ENCODE measurements at places on chromosomes 4 and X.

- peak; percentile 48 for DNase-seq
These were observed 1.0 kb upstream of the ANKRD17 start for GRCh38 chr4:73259571-73260090.

GRCh38 chr4:173318648-173319211 lies 15.4 kb downstream of the HMGB2 start:
- no peak for DNase-seq

- DNase-seq, result no peak
These were observed 27.9 kb upstream of the MAP3K15 start for GRCh38 chrX:19543020-19543715.

- DNase-seq, result no peak
These were observed 9.5 kb downstream of the CSTF2 start for GRCh38 chrX:100829730-100830129.

DNA sequence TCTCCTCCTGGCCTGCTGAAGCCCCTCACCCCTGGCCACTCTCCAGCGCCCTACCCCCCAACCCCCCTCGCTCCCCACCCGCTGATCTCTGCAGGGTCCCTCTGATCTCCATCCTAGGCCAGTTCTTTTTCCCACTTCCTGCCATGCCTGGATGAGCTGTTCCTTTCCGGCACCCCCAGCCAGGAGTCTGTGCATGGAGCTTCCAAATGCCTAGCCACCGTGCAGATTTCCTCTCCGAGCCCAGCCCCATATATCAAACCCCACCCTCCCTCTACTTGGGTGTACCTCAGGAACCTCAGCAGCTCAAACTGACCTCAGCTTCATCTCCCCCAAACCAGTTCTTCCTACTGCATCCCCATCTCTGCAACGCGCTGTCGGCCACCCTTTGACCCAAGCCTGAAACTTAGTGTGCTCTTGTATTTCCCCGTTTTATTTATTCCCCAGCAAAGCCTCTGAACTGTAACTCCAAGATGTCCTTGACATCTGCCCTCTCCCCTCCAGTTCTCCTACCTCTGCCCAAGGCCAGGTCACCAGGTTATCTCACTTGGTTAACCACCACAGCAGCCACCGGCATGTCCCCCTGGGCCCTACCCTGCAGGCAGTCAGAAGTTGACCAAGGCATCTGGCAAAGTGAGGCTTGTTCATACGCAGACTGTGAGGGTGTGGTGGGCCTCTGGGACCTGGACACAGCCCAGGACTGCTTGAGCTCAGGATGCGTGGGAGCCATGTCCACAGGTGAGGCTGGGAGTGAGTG lies 194.9 kb upstream of the PSAPL1 start:
- no peak for DNase-seq

- DNase-seq, result no peak
These were observed 223.0 kb downstream of the SOWAHB start for GRCh38 chr4:76674983-76675382.

DNA sequence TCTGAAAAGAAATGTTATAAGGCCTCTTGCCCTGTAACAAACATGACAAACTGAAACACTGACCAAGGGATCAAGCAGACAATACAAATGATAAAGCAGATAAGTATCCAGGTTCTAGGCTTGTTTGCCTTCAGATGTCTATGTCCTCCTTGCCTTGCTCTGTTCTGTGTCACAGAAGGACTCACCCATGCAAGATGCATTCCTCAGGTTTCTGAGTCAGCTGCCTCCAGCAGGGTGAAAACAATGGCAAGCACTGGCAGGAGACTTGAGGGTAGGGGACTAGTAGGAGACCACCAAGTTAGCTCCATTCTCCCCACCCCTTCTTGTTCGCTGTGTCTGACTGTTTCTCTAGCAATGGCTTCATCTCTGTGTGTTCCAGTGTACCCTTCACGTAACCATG lies 76.6 kb upstream of the CXXC4 start:
- no peak for DNase-seq

GRCh38 chr4:169540774-169541173 lies 71.6 kb downstream of the NEK1 start:
- no peak for DNase-seq

DNA sequence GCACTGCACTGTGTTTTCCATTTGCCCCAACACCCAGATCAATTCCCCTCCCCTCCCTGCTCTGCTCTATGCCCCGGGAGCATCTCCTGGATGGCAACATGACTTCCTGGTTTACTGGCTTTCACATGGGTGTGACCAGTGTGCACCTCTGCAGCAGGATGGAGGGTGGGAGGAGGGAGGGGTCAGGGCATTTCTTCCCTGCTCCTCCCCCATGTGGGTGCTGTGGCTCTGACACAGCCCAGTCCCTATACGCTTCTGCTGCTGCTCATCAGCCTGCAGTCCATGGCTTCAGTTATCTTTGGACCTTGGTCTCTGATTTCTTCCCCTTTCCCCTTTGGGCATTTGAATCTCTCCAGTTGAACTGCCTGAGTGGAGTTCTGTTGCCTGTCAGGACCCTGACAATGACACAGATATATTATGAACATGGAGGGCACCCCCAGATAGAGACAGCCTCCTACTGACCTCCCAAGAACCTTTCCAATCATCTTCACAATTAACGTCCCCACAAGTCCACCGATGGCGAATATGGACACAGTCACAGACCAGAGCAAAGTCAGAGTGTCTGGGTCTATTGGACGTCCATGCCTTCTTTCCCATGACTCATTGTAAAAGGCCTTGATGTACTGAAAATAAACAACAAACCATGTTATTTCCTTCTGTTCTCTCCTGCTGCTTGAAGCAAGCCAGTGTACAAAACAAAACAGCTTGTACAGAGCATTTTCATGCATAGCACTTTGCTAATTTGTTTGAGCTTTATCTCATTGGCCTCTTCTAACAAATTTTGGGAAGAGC lies 24.8 kb downstream of the SLC2A9 start:
- DNase-seq, result no peak

- DNase-seq, result no peak
These were observed 641.5 kb downstream of the GABRG1 start for GRCh38 chr4:45482346-45482745.

- peak; percentile 45 for DNase-seq
These were observed 429 bp downstream of the NOCT start for GRCh38 chr4:139015948-139016471.

All from left kidney (tissue), 8 donors.